ENCODE measurements at places on chromosomes 7 and 10.

DNA sequence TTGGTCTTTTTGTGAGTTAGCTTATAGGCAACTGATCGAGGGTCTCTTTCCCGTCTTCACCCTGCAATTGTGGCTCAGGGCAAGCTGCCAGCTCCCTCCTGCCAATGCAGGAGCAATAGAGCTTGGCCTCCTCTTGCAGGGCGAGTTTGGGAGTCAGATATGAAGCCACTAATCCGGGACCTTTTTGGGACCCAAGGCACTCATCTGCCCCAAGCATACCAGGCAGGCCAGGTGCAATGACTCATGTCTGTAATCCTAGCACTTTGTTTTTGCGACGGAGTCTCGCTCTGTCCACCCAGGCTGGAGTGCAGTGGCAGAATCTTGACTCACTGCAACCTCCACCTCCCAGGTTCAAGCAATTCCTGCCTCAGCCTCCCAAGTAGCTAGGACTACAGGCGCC is 21.1 kb downstream of the LIMK1 start:
- DNase-seq: no peak

DNA sequence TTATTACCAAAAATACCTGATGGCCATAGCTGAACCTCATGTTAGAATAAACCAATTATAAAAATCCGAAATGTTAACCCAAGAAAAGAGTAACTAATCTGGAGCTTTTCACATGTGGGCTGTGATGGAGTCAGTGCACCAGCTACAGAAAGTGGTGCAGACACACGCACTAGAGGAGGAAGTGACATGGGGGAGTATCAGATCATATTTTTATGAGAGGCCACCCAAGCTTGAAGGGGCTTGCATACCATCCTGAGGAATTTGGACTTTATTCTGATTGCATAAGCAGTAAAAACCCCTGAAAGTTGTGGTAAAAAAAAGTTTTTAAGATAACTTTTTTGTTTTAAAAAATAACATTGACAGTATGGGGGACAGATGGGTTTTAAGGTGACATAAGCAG is 1148.5 kb upstream of the CELF2 start:
- no peak for DNase-seq

DNA sequence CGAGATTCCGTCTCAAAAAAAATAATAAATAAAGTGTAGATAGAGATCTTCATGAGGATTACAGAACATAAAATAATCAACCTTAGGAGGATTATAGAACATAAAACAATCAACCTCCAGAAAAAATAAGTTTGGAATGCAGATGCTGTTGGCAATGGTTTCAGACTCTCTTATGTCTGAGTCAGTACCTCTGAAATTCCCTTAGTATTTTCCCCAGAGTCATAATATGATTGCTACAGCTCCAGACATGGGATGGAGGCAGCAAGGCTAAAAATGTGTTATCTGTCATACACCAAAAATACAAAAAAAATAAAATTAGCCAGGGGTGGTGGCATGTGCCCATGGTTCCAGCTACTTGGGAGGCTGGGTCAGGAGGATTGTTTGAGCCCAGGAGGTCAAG is 22.2 kb downstream of the CADPS2 start:
- no peak for DNase-seq

- DNase-seq: no peak
These were observed 13.1 kb downstream of the DDC start for GRCh38 chr7:50552139-50552538.

GRCh38 chr7:76358481-76359110 is at the start of gene YWHAG:
Gene YWHAG, minus strand, starts transcription at chr7:76358991. Its CDS starts 183 bp downstream, at chr7:76358808.
- DNase-seq: peak; percentile 72

- no peak for DNase-seq
These were observed 1.8 kb upstream of the TMEM184A start for GRCh38 chr7:1557771-1558170.

DNA sequence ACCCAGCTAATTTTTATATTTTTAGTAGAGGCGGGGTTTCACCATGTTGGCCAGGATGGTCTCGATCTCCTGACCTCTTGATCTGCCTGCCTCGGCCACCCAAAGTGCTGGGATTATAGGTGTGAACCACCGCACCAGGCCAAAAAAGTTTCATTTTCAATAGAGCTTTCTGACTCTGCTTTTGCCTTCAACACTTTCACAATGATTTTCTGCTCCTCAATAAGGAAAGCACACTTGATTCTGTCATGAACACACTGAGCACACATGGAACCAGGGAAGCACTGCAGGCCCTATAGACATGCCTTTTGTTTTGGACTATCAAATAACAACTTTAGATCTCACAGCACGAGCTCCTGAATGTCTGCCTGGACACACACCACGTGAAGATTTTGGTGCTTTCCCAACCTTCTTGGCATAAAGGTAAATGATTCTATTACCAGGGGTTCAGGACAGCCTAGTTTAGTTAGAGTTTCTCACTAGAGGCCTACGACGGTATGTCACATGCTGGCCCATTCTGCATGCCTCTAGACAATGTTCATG is 8.0 kb downstream of the RRP12 start:
- DNase-seq: no peak

DNA sequence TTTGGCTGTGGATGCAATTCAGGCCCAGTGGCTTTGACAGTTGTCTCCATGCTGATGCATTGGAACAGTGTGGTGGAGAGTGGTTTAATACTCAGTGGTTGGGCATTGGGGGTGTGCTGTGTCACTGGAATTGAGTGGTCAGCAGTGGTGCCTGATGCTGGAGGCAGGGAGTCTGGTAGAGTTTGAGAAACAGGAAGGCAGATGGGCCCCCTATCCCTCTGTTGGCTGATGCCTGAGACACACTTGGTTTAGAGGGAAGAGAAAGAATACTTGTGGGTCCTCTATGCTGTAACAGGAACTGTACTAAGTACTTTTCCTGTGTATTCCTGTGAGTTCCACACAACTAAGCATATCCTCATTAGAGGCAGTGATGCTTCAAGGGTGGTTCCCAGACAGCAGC is 55.4 kb downstream of the EEPD1 start:
- no peak for DNase-seq

DNA sequence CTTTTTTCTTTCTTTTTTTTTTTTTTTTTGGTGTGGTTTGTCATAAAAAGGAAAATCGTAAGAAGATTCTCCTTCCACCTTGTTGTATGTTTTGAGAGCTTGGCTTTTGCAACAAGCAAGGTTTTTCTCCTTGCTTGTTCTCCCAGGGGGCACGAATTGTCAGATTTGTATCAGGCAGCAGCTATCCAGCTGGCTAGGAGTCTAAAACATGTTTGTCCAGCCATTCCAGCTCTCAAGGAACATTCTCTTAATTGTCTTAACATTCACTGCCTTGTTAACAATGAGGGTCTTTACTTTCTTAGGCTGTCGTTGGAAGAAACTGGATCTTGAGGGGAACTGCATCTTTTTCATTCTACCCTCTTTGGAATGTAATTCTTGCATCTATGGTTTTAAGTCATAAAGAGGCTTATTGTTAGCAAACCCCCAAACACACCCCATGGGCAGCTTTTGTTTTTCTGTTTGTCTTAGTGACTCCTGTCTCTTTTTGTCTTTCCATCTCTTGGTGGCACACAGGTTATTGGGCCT is 14.6 kb downstream of the SHTN1 start:
- no peak for DNase-seq

- no peak for DNase-seq
These were observed 490.6 kb downstream of the CCSER2 start for GRCh38 chr10:84818961-84819360.

DNA sequence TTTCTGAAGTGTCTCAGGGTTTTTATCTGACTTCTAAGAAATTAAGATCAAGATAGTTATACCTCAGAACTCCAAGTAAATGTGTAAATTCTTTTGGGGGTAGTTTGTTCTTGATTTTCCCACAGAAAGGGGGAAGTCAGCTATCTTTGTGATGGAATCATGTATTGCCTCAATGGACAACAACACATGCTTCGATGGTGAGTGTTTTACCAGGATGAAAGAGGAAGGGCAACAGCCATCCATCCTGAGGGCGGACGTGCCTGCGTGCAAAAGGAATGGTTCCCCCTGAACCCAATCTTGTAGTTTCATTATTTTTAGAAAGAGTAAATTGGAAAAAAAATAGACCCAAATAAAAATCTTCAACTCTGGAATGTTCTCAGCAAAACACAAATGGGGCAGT is 67.2 kb upstream of the ZPBP start:
- DNase-seq: no peak

DNA sequence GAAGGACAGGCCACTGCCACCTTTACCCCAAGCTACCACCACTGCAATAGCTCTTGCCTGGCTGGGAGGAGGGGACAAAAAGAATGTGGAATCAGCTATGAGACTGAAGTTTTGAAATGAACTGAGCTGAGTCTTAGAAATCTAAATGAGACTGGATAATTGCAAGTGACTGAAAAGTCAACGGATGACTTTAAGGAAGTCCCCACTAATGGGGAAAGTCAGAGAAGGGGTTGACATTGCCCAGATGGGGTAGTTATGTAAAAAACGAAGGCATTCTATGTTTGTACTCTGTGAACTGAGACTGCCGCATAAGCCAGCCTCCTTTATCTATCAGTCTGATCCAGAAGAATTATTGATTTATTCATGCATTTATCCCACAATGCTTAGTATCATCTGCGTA is 67.2 kb downstream of the RBM20 start:
- DNase-seq: no peak

DNA sequence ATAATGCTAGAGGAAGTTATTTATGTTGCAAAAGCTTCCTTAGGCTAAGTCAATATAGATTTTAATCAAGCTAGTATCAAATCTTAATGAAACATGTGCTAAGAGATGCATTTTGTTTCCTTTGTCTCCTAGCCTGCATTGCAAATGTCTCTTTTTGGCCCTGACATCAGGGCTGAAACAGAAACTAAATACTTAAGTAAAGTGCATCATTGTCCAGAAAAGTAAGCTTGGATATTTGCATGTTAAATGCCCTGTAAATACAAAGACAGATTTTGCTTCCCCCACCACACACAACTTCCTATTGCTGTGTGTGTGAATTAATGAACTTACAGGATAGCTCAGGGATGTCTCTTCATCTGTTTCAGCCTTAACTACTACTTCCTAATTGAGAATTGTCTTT is 10.0 kb upstream of the STAMBPL1 start:
- no peak for DNase-seq

DNA sequence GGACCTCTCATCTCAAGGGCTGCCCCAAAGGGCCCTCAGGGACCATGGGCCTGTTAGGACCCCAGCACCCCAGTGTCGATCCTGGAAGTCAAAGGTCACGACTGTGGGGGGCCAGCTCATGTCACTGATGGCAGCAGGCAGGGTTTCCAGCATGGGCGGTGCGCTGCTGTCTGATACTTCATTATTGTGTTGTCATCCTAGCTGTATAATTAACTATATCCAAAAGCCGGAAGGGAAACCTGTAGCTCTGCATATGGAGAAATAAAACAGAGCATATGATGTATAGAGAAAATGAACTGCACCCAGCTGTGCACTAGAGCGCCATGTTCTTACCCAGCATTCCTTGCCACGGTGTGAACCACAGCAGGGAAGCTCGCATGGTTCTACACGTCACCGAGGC is 196.3 kb downstream of the EBF3 start:
- DNase-seq: no peak

- DNase-seq: no peak
These were observed 248.9 kb upstream of the MKI67 start for GRCh38 chr10:128375171-128375570.

DNA sequence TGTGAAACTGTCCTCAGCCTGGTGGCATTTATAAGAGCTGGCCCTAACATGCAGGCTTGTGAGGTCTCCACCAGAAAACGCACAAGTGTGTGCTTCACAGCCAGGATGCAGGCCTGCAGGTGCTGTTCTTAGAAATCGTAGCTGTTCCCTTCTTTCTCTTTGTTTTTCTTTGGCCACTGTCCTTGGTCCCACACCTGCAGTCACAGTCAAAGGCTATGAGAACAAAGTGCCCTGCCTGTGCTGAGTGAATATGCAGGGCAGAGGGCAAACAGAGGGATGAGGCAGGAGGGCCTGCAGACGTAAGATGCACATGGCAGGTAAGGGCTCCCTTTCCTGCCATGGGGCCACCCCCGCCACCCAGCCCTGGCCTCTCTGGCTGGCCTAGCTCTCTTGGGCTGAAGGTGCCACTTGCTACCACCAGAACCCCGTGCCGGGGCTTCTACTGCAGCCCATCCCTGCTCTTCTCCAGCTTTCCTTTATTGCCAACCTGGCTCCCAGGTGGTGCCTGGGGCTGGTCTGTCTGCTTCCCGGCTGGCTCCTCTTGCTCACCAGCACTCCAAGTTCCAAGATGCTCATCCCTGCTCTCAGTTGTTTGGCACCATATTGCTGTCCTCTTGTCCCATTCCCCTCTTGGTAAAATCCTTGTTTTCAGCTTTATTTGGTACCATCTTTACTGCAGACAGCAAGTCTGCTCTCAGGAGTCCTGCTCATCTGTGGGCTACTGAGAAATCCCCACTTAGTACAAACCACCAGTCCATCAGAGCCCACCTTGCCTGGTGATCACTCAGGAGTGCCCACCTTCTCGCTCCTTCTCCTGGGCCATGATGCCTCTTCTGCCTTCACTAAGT is 308.1 kb upstream of the ZMIZ1 start:
- no peak for DNase-seq
